NCI-H1105 treated with DMSO at 0.1 percent for 48 hours (cell line): ENCODE measurements at places on chromosomes 5 and 9.
A peak's percentile ranks its signal among the peaks of the same experiment; 100 is the strongest.

DNA sequence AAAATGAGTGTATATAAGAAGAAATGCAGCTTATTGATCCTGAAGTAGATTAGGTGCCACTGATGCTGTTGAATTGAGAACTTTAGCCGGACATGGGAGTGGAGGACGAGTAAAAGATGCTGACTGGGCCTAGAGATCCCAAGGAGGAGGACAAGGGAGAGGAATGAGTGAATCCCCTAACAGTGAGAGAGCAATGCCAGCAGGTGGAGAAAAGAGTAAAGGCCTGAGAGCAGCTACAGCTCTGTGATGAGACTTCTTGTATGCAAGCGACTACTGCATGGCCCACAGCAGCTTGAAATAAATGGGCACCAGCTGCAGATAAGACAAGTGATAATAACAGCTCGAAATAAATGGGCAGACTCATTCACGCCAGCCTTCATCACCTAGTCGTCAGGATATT, 44.5 kb upstream of the JMY start:
- no peak for DNase-seq

- DNase-seq: no peak
Observed at GRCh38 chr5:72130351-72130761, 23.1 kb downstream of the MAP1B start.

DNA sequence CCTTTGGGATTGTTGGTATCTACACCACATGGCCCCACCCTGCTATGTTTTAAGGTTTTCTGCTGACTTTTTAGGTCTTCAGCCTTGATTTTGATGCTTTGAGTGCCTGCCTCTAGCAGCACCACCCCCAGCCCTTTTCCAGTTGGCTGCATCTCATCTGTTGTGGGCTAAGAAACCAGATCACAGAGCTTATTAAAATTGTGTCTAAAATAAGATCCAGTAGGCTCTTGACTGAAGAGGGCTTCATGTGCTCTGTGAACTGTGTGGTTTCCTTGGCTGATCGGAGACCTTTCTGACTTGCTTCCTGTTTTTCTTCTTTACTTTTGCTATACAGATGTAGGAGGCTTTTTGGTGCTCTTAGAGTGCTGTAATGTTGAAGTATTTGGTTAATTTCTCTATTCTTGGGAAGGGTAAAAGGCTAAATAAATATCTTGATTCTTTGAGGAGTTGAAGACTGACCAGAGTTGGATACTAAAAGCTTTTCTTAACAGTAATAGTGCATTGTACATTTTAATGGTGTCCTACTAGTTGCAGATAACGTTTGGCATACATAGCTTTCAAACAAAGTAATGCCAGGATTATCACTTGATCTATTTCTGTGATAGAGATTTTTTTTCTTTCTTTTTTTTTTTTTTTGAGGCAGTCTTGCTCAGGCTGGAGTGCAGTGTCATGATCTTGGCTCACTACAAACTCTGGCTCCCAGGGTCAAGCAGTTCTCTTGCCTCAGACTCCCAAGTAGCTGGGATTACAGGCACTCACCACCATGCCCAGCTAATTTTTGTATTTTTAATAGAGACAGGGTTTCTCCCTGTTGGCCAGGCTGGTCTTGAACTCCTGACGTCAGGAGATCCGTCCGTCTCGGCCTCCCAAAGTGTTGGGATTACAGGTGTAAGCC, 4.5 kb downstream of the UBE2D2 start:
- DNase-seq: no peak

GRCh38 chr5:94746731-94747124, 128.3 kb downstream of the SLF1 start:
- DNase-seq: no peak

GRCh38 chr9:129489838-129490582, 130.9 kb downstream of the C9orf50 start:
- no peak for DNase-seq

DNA sequence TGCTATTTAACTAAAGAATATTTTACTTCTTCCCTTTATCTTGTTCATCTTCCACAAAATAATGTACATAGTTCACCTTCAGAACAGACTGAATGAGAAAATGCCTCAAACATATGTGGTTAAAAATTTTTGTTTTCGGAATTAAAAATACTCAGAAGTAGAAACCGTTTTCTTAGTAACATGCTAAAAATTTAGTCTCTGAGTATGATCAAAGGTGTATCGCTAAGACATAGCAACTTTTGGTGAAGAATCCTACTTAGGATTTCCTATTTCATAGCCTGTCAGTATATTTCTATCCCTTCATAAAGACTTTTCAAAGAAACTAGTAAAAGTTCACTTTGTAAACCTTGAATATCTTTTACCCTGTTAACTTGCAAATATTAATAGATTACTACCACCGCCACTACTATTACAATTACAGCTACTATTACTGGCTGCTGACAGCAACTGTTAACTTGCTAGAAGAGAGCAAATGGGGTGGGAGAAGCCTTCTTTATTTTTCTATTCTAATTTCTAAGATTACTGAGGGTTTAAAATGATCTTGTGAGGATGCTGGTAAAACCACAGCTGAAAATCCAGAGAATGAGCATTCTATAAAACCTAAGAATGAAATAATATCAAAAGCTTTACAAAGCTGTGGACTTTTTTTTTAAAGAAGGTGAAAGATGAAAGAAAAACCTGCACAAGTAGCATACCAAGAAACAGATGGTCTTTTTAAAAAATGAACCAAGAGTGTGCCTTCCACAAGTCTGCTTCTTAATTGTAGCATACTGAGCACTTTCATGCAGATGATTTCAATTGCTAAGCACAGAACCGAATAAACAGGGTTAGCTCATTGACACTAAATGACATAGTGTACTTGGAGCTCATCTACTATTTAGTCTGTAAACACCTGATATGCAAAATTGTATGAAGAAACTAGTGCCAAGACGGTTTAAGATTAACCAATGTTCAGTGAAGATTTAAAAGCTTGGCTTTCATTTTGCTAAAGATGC, 246.3 kb upstream of the EFNA5 start:
- DNase-seq: no peak

DNA sequence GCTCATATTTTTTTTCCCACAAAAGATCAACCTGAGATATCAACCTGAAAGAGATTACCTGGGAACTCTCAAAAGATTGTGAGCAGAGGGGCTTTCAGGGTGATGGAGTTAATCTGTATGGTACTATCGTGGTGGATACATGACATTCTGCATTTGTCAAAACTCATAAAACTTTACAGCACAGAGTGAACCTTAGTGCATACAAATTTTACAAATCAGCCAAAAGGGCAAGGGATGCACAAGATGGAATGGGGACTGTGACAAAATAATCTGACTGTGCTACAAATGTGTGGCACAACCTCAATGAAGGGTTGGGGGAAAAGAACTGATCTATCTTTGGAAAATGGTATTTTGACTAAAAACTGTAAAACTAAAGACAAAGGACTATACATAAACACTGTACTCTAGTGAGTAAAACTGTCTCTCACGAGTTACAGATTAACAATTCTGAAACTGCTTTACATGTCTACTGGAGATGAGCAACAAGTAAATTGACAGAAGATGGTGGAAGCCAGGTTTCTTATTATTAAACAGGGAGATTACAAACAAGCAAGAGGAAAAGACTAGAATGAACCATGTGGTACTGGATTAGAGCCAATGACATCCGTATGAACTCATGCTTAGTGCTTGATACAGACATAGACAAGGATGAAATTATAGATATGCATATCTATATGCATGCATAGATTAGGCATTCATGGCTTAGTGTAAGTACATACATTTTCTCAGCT, 24.8 kb upstream of the RLN1 start:
- DNase-seq: no peak

GRCh38 chr5:691817-692528, 1.2 kb downstream of the TPPP start:
- no peak for DNase-seq

- no peak for DNase-seq
Observed at GRCh38 chr5:154198611-154199230, 8.2 kb downstream of the GALNT10 start.

- DNase-seq: no peak
Observed at GRCh38 chr5:149603210-149603609, 21.9 kb downstream of the ARHGEF37 start.

- peak; percentile 64 for DNase-seq
Observed at GRCh38 chr9:16191691-16192402, 639.0 kb downstream of the CCDC171 start.

- DNase-seq: no peak
Observed at GRCh38 chr5:154189256-154189818, 1.2 kb upstream of the GALNT10 start.
